ENCODE measurements at places on chromosomes 5 and 9.

GRCh38 chr9:17967731-17968130 lies 388.9 kb downstream of the SH3GL2 start:
- DNase-seq: no peak

DNA sequence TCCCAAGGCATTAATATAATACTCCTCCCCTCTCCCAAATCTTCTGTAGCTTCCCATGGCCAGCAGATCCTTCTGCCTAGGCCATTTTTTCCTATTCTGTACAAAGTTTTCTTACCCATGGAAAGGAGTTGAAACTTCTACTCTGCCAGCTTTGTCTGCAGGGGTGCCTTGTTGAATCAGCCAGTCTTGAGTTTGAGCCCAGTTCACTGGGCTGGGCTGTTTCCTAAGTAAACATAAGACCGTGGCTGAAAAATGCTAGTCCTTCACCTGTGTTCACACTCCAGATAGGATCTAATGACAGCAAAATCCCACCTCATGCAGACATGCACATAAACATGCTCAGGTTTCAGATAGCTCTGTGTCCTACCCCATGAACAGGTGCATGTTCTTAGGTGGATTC lies 10.4 kb downstream of the TEX48 start:
- DNase-seq: no peak

- no peak for DNase-seq
Observed at GRCh38 chr5:74801941-74802340, 34.9 kb downstream of the NSA2 start.

DNA sequence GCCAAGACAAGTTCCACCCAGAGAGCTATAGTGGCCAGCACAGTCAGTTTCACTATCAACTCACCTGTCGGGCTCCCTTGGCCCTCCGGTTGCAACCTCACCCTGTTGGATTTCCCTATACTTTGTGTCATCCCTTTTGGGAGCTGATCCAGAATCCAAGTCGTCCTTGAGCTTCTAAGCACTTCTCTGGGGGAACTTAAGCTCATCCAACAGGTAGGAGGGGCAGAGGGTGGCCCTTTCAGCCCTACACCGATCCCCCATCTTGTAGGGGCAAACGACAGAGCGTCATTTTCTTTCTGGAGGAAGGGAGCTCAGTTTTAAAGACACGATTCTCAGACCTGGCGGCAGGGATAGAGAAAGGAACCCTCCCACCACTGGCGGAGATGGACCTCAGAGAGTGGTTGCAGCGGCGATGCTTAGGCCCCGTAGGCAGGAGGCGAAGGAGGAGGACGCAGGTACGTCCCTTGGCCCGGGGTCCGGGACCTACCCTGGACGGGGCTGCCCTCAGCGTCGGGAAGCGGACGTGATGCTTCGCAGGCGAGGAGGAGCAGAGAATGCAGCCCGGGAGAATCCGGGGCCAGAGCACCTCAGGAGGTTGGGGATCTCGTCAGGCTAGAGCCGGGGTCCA lies 519 bp downstream of the ZER1 start:
- DNase-seq: no peak

- DNase-seq: no peak
Observed at GRCh38 chr9:94870465-94870792, 143.9 kb downstream of the AOPEP start.

DNA sequence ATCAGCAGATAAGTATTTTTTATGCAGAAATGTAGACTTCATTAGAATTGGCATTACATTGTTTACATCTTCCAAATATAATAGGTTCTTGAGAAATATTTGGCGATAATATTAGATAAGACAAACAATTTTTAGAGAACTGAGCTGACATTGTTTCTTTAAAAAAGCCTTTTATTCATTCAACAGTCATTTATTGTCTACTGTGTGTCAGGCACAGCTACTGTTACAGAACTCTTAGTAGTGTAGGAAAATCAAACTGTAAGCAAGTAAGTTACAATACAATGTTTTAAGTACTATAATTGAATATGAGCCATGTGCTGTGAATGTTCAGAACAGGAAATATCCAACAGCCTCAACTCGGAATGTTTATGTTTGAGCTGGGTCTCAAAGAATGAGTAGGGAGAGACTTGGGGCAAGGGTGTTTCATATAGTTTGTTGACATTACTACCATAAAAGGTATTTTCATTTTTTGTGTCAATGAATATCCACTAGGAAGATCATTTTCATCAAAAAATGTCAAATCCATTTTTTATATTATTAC lies 114.0 kb downstream of the CDC42SE2 start:
- no peak for DNase-seq

DNA sequence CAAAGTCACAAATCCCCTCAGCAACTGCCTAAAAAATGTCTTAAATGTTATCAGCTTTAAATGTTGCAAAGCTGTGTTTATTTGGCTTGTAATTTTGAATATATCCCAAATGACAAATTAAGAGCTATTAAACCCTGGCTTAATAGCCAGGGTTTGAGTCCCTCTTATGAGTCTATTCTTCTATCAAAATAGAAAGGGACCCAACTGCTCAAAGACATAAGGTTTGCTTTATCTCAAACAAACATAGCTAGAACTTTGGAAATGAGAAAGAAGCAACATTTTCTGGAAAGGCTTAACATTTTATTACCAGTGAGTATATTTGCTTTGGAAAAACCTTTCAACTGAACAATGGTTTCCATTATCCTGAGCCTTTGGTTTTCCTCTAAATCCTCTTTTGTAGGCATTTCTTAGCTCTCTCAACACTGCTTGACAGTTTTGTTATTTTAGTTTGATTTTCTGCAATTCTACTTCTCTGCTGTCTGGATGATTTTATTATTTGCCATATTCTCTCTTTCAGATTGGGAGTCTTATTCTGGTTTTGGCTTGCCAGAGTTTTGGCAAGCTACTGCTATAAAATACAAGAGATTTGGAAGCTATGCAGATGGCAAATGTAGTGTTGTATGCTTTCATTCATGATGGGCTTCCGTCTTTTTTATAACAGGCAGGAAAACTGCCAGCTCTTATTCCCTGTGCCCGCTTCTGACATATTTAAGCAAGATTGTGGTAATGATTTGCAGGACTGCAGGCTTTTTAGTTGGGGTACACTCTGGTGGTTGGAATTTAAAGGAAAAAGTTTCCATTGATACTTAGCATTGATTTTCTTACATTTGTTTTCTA lies 734.9 kb downstream of the DTWD2 start:
- DNase-seq: no peak

- no peak for DNase-seq
Observed at GRCh38 chr5:135476615-135477581, 24.7 kb upstream of the TIFAB start.

DNA sequence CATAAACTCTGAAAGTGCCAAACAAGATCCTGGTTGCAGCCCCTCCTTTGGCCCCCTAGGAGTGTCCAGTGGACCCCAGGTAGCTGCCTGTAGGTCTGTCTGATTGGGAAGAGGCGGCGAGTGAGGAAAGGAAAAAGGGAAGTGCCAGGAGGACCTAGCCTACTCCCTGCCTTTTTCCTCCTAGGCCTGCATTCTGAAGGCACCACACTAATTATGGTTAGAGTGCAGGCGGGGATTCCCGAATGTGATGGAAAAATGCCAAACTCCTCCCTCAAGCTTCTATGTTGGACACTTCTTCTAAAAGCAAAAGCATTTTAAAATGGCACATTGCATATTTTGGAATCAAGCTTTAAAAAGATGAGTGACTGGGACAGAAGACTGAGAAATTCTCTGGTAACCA lies 83.2 kb upstream of the SMIM15 start:
- no peak for DNase-seq

- no peak for DNase-seq
Observed at GRCh38 chr9:128201441-128202369, 1.5 kb upstream of the DNM1 start.

- DNase-seq: no peak
Observed at GRCh38 chr5:131536211-131536826, 98.7 kb downstream of the RAPGEF6 start.

GRCh38 chr5:179060116-179061008 lies at the start of gene ZNF354C:
Gene ZNF354C (plus strand): TSS chr5:179060373. CDS start chr5:179062069, 1,696 bp downstream.
- peak; percentile 53 for DNase-seq

- no peak for DNase-seq
Observed at GRCh38 chr9:77563174-77563573, 84.9 kb downstream of the GNA14 start.

- DNase-seq: peak; percentile 19
Observed at GRCh38 chr5:154077696-154078095, 38.9 kb downstream of the MFAP3 start.

DNA sequence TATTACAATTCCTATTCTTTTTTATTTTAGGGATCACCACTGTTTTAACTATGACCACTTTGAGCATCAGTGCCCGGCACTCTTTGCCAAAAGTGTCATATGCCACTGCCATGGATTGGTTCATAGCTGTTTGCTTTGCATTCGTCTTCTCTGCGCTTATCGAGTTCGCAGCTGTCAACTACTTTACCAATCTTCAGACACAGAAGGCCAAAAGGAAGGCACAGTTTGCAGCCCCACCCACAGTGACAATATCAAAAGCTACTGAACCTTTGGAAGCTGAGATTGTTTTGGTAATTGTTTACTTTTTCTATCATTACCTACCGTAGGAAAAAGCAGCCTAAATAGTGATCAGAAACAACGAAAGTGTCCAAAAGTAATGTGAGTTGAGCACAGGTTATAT lies 6.4 kb downstream of the GABRA6 start:
- no peak for DNase-seq

- no peak for DNase-seq
Observed at GRCh38 chr5:74810915-74811314, 43.9 kb downstream of the NSA2 start.

DNA sequence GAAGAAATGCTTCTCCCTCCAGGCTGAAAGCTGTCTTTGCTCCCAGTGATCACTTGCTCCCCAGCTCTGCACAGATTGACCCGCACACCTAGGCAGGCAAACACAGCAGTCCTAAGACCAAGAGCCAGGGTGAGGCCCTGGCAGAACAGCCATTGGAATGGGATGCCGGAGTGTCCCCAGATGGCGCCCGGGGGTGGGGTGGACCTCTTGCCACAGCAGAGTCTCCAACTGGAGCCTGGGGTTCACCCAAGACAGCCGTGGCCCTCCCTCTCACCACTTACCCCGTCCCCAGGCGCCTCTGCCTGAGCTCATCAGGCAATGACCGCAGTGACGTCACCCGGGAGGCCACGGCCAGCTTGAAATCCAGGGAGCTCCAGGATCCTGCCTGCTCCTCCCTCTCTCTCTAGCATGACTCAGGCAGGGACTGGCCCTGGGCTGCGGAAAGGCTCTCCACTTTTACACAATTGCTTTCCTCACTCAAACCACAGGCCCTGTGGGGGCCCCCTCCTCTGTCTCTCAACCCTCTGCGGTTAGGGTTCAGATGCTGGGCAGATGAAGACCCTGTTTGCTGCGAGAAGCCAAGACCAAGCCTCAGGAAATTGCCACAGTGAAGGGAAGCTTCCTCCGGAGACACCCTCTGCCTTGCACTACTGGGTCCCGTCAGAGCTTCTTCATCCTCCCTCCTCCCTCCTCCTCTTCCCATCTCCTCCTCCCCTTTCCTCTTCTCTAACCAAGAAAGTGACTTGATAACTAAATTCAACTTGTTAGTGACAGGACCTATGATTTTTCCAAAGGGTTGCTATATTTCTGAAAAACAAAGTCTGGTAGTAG lies 24.3 kb upstream of the PTGES start:
- peak; percentile 97 for DNase-seq

DNA sequence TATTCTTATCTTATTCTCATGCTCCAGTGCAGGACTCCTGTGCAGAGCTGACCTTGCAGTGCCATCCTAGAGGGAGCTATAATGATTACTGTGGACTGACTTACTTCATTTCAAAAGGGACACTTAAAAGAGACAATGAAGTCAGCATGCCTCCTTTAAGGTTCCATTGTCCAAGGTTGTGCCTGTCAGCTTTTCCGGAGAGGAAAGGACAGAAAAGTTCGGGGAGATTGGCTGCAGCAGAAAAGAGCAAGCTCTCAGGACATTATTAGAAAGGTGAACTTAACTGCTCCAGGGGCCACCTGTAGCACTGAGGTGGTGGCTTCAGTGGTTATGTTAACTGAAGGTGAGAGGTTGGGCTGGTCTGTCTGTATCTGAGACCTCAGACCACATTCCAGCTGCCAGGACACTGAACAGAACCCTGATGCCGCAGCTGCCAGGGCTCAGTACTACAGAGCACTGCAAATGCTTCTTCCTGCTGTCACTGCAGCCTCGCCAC lies 112.9 kb downstream of the ST8SIA4 start:
- DNase-seq: no peak

DNA sequence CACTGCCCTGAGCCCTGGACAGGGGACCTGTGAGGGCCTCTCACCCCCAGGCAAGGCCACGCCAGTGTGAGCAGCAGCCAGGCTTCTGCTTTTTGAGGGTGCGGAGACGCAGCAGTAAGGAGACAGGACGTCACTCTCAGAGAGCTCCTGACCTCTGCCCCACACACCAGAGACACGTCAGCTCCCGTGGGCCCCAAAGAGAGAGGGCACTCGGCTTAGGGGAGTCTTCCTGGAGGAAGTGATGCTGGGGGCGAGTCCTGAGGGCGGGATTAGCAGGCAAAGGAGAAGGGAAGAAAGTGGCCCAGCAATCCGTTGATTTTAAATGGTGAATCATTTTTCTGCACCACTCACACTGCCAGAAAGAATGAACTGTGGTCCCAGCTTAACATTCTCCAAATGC lies 24.0 kb upstream of the SLC9A3 start:
- no peak for DNase-seq

- no peak for DNase-seq
Observed at GRCh38 chr5:15926586-15926985, 253.0 kb downstream of the MARCHF11 start.

- no peak for DNase-seq
Observed at GRCh38 chr5:9388941-9389674, 156.8 kb downstream of the SEMA5A start.

DNA sequence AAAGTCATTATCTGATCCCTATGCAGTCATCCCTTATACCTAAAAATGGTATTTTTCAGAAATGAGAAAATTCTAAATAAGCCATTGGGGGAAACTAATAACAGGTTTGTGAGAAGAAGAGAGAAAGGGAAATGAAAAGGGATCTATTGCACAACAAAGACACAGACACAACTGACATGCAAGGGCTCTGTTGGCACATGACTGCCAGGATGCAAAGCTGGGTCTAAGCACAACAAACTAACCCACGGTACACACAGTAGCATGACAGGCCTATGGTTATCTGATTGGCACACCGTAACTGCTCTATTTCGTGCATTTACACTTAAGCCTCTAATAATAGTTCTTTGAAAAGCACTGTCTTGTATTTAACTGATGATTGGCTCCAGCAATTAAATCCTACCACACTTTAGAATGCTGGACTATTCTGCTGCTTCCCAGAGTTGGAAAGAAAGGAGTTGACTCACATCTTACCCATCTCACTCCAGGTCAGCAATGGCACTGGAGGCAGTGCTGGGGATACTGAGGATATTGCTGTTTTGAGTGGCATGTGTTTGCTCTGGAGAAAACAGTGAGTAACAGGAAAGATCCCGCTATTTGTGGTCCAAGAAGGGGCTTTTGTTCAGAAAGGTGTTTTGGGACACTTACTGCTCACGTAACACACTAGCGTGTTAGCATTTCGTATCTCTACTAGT lies 328.3 kb downstream of the GLIS3 start:
- DNase-seq: no peak
